ENCODE measurements at places on chromosomes 5 and 9.

- DNase-seq = no peak
Observed at GRCh38 chr5:55816342-55816741, 34.8 kb upstream of the IL31RA start.

DNA sequence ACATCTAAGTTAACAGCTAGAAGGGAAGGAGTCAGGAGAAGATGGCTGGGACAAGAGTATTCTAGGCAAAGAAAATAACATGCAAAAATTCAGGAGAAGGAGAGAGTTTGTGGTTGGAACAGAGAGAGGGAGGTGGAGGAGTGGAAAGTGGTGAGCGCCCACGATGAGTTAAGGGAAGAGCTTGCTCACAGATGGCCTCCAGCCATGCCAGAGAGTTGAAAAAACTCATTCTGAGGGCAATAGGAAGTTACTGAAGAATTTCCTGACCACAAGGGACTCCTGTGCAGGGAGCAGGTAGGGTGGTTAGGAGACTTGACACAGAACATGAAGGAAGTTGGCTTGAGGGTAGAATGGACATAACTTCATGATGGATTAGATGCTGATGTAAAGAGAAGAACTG is 159.7 kb downstream of the DOCK2 start:
- no peak for DNase-seq

- no peak for DNase-seq
Observed at GRCh38 chr5:179054036-179054785, 6.0 kb upstream of the ZNF354C start.

DNA sequence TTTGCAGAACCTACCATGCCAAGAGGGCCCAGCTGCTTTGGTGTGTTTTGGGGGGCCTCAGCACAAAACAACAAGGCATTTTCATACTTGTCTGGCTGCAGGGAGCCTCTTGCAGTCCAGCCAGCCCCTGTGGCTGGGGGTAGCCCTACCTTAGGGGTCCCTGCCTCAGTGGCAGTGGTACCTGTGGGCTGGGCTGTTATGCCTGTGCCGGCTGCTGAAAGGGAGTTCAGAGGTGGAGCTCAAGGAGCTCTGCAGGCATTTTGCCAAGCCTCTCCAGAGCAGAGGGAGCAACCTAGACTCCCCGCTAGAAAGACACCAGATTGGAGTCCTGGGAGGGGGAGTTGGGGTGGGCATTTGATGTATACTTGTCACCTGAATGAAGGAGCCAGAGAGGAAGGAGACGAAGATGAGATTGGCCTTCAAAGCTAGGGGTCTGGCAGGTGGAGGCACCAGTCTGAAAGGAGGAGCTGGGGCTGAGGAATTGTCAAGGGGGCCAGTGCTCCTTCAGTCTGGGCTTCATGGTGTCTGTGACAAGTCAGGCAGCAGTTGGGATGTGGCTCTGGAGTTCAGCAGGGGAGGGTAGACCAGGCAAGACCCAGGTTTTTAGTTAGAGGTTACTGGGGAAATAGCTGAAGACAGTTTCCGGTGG is 1.5 kb downstream of the SHROOM1 start:
- DNase-seq = no peak

DNA sequence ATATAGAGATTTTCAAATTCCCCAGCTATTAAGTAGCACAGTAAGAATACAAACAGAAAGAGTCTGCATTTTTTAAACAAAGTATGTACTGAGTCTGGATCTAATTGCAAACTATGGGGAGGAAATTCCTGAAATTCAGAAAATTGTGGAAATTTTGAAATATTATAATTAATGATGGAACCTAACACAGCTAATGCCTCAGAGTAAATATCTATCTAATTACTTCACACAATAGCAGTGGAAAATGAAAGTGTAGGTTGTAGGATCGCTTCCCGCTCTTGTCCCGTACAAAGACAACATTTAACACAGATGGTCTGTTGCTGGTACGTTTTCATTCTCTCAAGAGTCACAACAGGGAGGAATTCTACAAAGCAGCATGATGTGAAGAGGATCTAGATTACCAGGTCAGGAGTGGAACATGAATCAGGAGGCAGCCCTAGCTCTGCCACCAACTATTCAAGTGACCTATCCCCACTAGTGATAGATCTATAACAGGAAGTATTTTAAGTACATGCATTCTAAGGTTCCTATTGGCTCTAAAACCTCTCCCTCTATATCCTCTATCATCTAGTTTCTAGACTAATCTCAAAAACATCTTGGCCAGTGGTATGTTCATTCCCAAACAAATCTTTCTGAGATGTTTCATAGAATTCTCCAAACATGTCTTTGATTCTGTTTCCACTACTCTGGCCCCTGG is 58.9 kb upstream of the GRAMD2B start:
- no peak for DNase-seq

GRCh38 chr5:4345850-4346249 is 750.2 kb downstream of the IRX1 start:
- no peak for DNase-seq

GRCh38 chr5:117143406-117143805 is 568.8 kb upstream of the SEMA6A start:
- DNase-seq = no peak

DNA sequence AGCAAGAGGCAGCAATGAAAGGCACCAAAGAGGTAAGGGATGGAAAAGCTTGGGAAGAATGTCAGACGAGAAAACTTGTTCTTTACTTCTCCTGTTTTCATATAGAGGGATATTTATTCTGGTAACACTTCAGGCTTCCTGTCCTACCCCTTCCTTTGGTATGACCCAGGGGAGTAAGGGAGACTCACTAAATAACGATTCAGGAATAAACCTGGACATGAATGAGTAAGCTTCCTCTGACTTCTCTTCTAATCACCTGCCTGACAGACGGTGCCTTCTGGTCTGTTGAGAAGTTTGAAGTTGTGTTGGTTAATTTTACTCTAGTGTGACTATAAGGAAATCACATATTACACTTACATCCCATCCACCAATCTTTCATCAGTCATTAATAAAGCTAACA is 461.2 kb downstream of the CDH12 start:
- no peak for DNase-seq

GRCh38 chr5:6861036-6861435 is 147.8 kb downstream of the TENT4A start:
- DNase-seq = no peak

DNA sequence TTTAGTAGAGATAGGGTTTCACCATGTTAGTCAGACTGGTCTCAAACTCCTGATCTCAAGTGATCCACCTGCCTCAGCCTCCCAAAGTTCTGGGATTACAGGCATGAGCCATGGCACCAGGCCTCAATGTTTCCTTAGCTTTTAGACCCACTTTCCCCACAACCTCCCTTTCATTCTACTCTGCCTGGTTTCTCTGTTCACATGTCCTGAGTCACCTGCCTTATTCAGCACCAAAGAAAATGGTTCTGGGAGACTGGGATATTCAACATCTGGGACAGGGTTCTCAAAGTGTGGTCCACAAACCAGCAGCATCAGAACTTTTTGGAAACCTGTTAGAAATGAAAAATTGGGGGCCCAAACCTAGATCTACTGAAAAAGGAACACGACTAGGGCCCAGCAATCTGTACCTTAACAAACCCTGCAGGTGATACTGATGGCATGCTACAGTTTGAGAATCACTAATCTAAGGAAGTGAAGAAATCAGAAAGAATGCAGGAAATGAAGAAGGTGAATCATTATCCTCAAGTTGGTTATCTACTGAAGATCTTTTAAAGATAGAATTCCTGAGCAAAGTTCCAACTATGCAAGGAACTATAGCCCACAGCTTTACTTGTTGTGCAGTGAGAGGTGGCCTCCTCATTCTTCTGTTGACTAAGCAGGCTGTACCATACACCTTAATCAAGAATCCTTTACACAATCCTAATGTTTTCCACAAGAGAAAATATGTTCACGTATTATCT is 51.8 kb upstream of the CTNNAL1 start:
- no peak for DNase-seq

DNA sequence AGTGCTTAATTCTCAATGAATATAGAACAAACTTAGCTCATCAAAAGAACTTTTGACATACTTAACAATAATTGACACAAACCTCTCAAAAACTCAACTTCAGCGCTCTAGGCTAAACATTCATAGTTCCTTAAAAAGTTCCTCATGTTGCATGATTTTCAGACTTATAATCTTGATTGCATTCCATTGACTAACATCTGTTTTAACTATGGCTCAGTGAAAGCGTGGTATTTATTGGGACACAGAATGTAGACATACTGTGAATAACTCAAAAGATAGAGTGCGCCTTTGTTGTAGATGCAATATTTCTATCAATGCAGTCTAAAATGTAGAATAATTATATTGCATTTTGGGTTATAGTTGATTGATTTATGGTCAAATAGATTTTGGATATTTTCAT is 227.1 kb upstream of the HAPLN1 start:
- no peak for DNase-seq

GRCh38 chr5:137395011-137395755 is 103.9 kb downstream of the SPOCK1 start:
- no peak for DNase-seq

- no peak for DNase-seq
Observed at GRCh38 chr5:41883243-41883642, 13.0 kb upstream of the OXCT1 start.

Measured in CD4-positive, alpha-beta T cell treated with Interleukin-2 at 100 ng/mL for 4 hours (primary cell).